ENCODE measurements at places on chromosomes 2 and 18.

- no peak overlapping the region for H3K27ac ChIP-seq
- no peaks in the 10 kb centered on the region for H3K36me3 ChIP-seq
- H3K4me1 ChIP-seq, result no peaks in the 10 kb centered on the region
- DNase-seq, result no peak
Observed at GRCh38 chr2:48934807-48935206, 179.3 kb upstream of the LHCGR start.

DNA sequence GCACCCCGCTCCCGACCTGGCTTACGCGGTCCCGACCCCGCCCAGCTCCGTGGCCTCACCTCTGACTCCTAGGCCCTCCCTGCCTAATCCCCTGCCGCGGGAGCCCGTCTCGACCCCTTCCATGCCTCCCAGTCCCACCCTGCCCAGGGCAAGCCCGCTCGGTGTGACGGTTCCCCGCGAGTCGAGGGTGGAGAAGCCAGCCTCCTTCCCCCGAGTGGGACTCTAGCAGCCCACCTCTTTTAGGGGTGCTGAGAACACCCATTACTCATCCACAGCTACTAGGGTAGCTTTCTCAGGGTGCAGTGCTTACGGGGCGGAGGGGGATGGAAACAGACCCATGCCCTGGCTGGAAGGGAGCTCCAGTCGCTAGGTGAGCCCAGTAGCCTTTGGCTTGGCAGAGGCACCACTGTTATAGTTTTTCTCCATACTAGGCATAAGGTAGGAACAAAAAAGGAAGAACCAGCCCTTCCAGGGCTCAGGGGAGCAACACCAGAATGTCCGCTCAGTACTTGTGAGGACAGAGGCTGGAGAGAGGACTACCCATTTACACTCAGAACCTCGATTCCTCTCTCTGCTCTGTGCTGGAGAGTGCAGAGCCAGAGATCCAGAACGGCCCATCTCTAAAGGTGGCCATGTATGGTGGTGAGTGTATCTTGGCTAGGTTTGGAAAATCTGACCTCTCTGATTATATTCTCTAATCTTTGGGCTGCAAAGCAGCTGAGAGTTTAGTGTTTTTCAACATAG lies 606 bp downstream of the AGBL5 start:
- peaks cover 13% of the 10 kb centered on the region for H3K27me3 ChIP-seq
- H3K27ac ChIP-seq, result no peak overlapping the region
- H3K4me3 ChIP-seq, result peak overlapping the region; percentile 81
- DNase-seq, result no peak

DNA sequence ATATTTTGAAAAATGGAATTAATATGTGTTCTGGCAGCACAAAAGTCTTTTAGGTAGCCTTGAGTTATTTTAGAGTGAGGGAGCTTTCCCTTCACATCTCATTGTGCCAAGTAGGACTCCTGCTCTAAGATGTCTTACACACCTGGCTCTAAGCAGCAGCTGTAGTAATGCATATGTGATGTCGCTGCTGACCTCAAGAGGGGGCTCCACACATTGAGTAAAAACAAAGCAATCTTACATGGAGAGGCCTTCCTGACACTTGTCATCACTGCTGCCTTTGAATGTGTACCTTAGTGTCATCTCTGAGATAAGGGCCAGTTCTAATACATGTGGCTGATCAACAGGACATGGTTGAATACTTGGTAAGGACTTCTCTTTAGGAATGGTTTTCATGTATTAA lies 75.8 kb downstream of the ACTR3 start:
- peaks cover 5% of the 10 kb centered on the region for H3K36me3 ChIP-seq
- H3K27me3 ChIP-seq, result no peaks in the 10 kb centered on the region
- no peak overlapping the region for H3K27ac ChIP-seq
- no peaks in the 10 kb centered on the region for H3K4me1 ChIP-seq
- peak; percentile 18 for DNase-seq

GRCh38 chr2:15058015-15058720 lies 425.7 kb downstream of the LRATD1 start:
- no peak overlapping the region for H3K27ac ChIP-seq
- H3K27me3 ChIP-seq, result no peaks in the 10 kb centered on the region
- no peak overlapping the region for H3K4me3 ChIP-seq
- H3K36me3 ChIP-seq, result no peaks in the 10 kb centered on the region

- no peaks in the 10 kb centered on the region for H3K27me3 ChIP-seq
- no peaks in the 10 kb centered on the region for H3K4me1 ChIP-seq
- no peak overlapping the region for H3K4me3 ChIP-seq
- DNase-seq, result no peak
Observed at GRCh38 chr2:62409442-62409841, 96.6 kb downstream of the TMEM17 start.

DNA sequence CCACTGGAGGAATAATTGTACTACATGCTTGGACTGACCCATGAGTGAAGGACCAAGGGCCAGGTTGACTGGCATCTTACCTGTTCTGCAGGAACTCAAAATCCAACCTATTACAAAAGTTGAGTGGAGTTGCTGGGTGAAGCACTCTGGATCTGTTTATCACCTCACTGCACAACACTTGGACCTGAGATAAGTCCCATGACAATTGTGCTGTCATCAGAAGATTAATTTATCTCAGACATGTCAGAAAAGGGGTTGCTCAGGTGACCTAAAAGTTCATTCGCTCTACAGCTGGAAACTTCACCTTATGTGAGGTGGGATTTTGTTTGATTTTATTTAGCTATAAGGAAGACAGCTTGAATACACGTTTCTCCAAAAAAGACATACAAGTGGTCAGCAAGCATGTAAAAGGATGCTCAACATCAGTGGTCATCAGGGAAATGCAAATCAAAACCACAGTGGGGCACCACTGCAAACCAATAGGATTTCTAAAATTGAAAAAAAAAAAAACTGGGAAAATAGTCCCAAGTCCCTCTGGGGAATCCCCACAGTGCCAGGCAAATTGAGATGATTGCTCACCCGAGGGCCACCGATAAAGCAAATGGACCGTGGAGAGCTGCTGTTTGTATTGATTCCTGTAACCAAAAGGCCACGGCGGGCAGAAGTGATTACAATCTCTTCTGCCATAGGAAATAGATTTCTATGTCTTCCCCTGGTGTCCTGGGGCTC lies 65.8 kb upstream of the SLC35F5 start:
- no peak for DNase-seq
- H3K27me3 ChIP-seq, result no peaks in the 10 kb centered on the region
- no peaks in the 10 kb centered on the region for H3K4me1 ChIP-seq
- H3K36me3 ChIP-seq, result no peaks in the 10 kb centered on the region

GRCh38 chr2:85748039-85748734 lies 5.6 kb upstream of the ATOH8 start:
- H3K36me3 ChIP-seq, result no peaks in the 10 kb centered on the region
- H3K4me1 ChIP-seq, result no peaks in the 10 kb centered on the region
- DNase-seq, result no peak
- H3K27ac ChIP-seq, result no peak overlapping the region
- H3K27me3 ChIP-seq, result peaks cover 59% of the 10 kb centered on the region

GRCh38 chr18:41655074-41655473 lies 300.0 kb upstream of the PIK3C3 start:
- no peaks in the 10 kb centered on the region for H3K4me1 ChIP-seq
- no peaks in the 10 kb centered on the region for H3K36me3 ChIP-seq
- H3K27me3 ChIP-seq, result no peaks in the 10 kb centered on the region
- no peak overlapping the region for H3K27ac ChIP-seq
- H3K4me3 ChIP-seq, result no peak overlapping the region

Measured in thymus (tissue), 14 donors.